ENCODE measurements at places on chromosomes 12 and 14.

DNA sequence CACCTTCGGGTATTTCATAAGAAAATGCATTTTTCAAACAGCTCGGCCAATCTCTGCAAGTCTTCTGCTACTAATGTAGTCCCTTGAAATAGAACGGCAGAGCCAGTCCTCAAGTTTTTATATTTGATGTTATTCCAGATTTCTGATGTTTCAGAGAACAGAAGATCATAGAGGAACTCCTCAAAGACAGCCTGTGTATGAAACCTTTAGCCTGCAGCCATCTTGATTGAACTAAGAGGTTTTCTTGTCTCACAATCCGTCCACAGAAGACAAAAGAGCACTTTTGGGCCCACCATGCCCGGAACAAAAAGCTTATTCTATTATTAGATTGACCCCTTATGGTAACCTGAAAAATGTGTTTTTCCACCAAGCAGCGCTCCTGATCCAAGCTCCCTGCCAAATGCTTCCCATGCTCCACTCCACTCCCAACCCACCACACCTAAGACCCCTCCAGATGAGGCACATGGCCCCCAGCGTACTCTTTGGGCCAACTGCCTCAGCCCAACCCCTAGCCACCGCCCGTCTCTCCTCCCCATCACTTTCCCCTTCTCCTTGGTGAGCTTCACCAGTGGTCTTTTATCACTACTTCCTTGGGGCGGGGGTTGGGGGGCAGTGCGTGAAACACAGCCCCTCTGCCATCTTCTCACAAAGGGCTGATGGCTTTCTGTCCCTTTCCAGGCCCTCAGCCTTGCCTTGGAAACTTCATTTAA is 175.8 kb downstream of the CALM1 start:
- H3K27me3 ChIP-seq = no peaks in the 10 kb centered on the region
- H3K4me3 ChIP-seq = no peak overlapping the region
- no peaks in the 10 kb centered on the region for H3K36me3 ChIP-seq
- H3K4me1 ChIP-seq = peaks cover 7% of the 10 kb centered on the region

GRCh38 chr14:93379831-93380230 is 32.8 kb downstream of the COX8C start:
- DNase-seq = no peak
- no peak overlapping the region for H3K27ac ChIP-seq
- H3K36me3 ChIP-seq = no peaks in the 10 kb centered on the region
- no peak overlapping the region for H3K4me3 ChIP-seq
- H3K27me3 ChIP-seq = peaks cover 32% of the 10 kb centered on the region

DNA sequence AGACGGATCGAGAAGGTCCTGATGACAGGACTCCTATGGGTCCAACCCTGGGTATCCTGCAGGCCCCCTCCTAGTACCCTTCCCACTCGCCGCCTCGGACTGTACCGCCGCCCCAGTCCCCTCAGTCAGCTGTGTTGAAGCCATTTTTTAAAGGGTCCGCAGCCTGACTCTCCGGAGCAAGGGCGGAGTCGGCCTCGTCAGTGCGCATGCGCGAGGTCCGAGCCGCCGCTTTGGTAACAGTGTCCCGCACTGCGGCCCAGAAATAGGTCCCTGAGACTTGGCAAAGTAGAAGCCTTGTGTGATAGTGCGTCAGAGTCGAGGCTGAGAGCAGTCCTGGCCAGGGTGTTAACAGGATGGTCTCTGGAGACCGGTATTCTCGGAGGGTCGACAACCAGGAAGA is 769.0 kb upstream of the ALG10B start:
- DNase-seq = no peak
- peaks cover 6% of the 10 kb centered on the region for H3K36me3 ChIP-seq
- no peak overlapping the region for H3K4me3 ChIP-seq
- no peaks in the 10 kb centered on the region for H3K27me3 ChIP-seq

- H3K4me1 ChIP-seq = peaks cover 16% of the 10 kb centered on the region
- no peak overlapping the region for H3K4me3 ChIP-seq
- H3K27ac ChIP-seq = no peak overlapping the region
- no peaks in the 10 kb centered on the region for H3K36me3 ChIP-seq
- DNase-seq = no peak
- H3K27me3 ChIP-seq = peaks cover 21% of the 10 kb centered on the region
Observed at GRCh38 chr12:111204788-111205241, 164.1 kb downstream of the PHETA1 start.

DNA sequence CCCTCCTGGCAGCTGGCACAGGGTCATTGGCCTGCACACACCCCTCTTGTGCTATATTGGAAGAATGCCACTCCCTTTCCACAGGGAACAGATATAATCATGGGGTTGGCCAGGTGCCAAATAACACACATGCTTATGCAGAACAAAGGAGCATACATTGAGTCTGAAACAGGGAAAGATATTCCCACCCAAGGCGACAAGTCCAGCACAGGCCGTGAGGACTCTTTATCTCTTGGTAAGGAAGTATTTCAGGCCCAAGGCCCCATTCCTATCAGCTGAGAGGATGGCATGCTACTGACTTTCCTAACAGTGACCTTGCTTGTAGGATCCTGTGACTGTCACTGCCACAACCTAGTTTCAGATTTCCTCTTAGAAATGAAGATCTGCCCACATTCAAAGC is 59.0 kb upstream of the STXBP6 start:
- DNase-seq = no peak
- no peaks in the 10 kb centered on the region for H3K36me3 ChIP-seq
- no peaks in the 10 kb centered on the region for H3K27me3 ChIP-seq
- no peak overlapping the region for H3K4me3 ChIP-seq
- no peak overlapping the region for H3K27ac ChIP-seq

GRCh38 chr12:131793243-131794022 is 34.8 kb upstream of the MMP17 start:
- DNase-seq = no peak
- H3K4me3 ChIP-seq = no peak overlapping the region
- H3K36me3 ChIP-seq = peaks cover 47% of the 10 kb centered on the region

- H3K36me3 ChIP-seq = no peaks in the 10 kb centered on the region
- H3K27ac ChIP-seq = no peak overlapping the region
- no peaks in the 10 kb centered on the region for H3K4me1 ChIP-seq
- no peaks in the 10 kb centered on the region for H3K27me3 ChIP-seq
- no peak overlapping the region for H3K4me3 ChIP-seq
Observed at GRCh38 chr12:126811391-126811790, 1455.6 kb upstream of the TMEM132C start.

- no peaks in the 10 kb centered on the region for H3K36me3 ChIP-seq
- DNase-seq = no peak
- H3K4me3 ChIP-seq = no peak overlapping the region
Observed at GRCh38 chr14:59529189-59529588, 44.9 kb downstream of the JKAMP start.

GRCh38 chr12:59030415-59030814 is 110.1 kb upstream of the LRIG3 start:
- H3K4me1 ChIP-seq = no peaks in the 10 kb centered on the region
- H3K36me3 ChIP-seq = no peaks in the 10 kb centered on the region
- H3K27ac ChIP-seq = no peak overlapping the region
- no peak overlapping the region for H3K4me3 ChIP-seq
- no peaks in the 10 kb centered on the region for H3K27me3 ChIP-seq

GRCh38 chr14:23877538-23878180 is 75.9 kb upstream of the DHRS4 start:
- H3K27ac ChIP-seq = peak overlapping the region; percentile 34
- H3K4me1 ChIP-seq = peaks cover 9% of the 10 kb centered on the region
- H3K4me3 ChIP-seq = no peak overlapping the region
- no peaks in the 10 kb centered on the region for H3K27me3 ChIP-seq
- no peak for DNase-seq
- H3K36me3 ChIP-seq = no peaks in the 10 kb centered on the region

DNA sequence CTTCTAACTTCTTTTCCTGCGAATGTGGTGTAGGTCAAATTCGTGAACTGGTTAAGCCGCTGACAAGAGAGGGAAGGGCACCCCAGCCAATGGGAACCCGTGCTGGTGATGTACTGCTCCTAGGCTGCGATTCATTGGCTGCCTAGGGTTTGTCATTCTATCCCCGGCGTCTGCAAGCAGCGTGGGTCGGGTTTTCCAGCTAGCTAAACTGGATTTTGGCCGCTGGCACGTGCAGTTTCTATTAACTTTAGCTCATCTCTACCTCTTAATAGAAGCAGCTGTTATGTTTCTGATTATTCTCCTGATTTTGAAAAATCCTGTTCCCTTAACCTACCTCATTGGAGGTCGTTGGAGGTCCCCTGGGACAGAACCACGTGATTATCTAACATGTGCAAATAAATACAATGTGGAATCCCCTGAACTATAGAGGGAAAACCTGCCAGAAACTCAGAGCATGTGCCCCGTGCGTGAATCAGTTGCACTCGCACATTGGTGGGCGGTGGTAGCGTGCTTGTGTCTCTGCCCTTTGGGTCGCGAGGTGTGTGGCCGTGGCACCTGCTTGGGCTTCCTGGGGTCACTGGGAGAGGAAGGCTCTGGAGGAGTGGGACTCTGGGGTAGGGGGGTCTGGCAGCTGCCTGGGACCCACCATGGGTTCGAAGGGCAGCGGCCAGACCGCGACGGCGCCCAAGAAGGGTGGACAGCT is 876 bp upstream of the PPM1A start:
- H3K4me3 ChIP-seq = peak overlapping the region; percentile 87
- H3K27ac ChIP-seq = peak overlapping the region; percentile 99
- peak; percentile 86 for DNase-seq
- peaks cover 14% of the 10 kb centered on the region for H3K36me3 ChIP-seq
- H3K4me1 ChIP-seq = peaks cover 45% of the 10 kb centered on the region

- no peaks in the 10 kb centered on the region for H3K27me3 ChIP-seq
- no peaks in the 10 kb centered on the region for H3K4me1 ChIP-seq
- H3K36me3 ChIP-seq = no peaks in the 10 kb centered on the region
Observed at GRCh38 chr14:29757711-29758233, 169.9 kb downstream of the PRKD1 start.

DNA sequence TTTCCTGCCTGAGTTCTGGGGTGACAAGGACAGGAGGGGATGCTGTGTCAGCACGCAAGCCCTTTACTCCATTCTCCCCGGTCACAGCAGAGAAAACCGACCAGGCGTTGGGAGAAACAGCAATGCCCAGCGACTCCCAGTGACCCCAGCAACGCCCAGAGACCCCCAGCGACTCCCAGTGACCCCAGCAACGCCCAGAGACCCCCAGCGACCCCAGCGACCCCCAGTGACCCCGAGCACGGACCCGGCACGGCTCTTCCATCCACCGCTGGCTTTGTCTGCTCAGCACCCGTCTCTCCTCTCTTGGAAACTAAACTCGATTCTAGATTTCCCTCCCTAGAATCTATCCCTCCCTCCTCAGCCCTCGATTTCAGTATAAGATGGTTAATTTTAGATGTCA is 38.5 kb upstream of the GALNT9 start:
- H3K36me3 ChIP-seq = no peaks in the 10 kb centered on the region
- H3K4me3 ChIP-seq = no peak overlapping the region
- H3K27me3 ChIP-seq = peaks cover 14% of the 10 kb centered on the region
- H3K27ac ChIP-seq = no peak overlapping the region
- DNase-seq = no peak

GRCh38 chr12:88918161-88918560 is 337.9 kb upstream of the KITLG start:
- no peaks in the 10 kb centered on the region for H3K4me1 ChIP-seq
- no peak overlapping the region for H3K4me3 ChIP-seq
- no peaks in the 10 kb centered on the region for H3K27me3 ChIP-seq
- DNase-seq = no peak
- H3K36me3 ChIP-seq = no peaks in the 10 kb centered on the region

GRCh38 chr12:129489100-129489676 is 414.6 kb downstream of the TMEM132D start:
- no peak for DNase-seq
- H3K27me3 ChIP-seq = no peaks in the 10 kb centered on the region
- H3K4me3 ChIP-seq = no peak overlapping the region
- no peaks in the 10 kb centered on the region for H3K36me3 ChIP-seq
- no peaks in the 10 kb centered on the region for H3K4me1 ChIP-seq

DNA sequence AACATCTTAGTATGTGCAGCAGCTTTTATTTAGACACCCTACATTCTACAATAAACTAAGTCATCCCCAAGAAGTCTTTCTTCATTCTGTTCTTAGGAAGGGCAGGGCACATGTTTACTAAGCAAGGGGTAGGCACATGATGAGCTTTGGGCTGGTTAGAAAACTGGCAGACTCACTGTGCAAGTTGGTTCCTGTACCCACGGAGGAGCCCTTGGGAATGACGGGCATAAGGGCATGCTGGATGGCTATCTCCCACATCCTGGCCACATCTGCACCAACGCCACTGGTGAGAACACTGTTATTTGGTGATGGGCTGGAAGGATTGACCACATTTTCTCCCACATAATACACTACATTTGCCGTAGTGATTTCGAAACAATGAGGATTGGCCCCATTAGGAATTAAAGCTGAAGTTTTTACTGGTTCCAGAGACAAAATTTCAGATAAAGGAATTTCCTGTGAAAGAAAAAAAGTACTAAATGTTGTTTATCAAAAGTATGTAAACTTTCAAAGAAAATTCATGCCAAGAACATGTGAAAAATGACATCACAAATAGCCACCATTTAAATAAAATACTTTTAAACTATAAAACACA is 297.0 kb downstream of the PRKD1 start:
- no peak overlapping the region for H3K27ac ChIP-seq
- H3K4me1 ChIP-seq = no peaks in the 10 kb centered on the region
- H3K27me3 ChIP-seq = no peaks in the 10 kb centered on the region
- H3K36me3 ChIP-seq = no peaks in the 10 kb centered on the region

GRCh38 chr14:68628605-68629310 is 164.1 kb downstream of the ZFP36L1 start:
- H3K4me1 ChIP-seq = peaks cover 12% of the 10 kb centered on the region
- no peaks in the 10 kb centered on the region for H3K36me3 ChIP-seq
- peaks cover 14% of the 10 kb centered on the region for H3K27me3 ChIP-seq
- peak overlapping the region; percentile 52 for H3K4me3 ChIP-seq
- peak; percentile 28 for DNase-seq
- no peak overlapping the region for H3K27ac ChIP-seq

GRCh38 chr12:50050410-50051098 is 6.8 kb upstream of the ASIC1 start:
- H3K4me3 ChIP-seq = no peak overlapping the region
- peaks cover under 1% of the 10 kb centered on the region for H3K4me1 ChIP-seq
- peaks cover 49% of the 10 kb centered on the region for H3K27me3 ChIP-seq
- no peaks in the 10 kb centered on the region for H3K36me3 ChIP-seq
- no peak overlapping the region for H3K27ac ChIP-seq
- DNase-seq = no peak

GRCh38 chr12:46224386-46224785 is 44.5 kb downstream of the SLC38A1 start:
- H3K4me1 ChIP-seq = peaks cover 73% of the 10 kb centered on the region
- H3K4me3 ChIP-seq = no peak overlapping the region
- no peaks in the 10 kb centered on the region for H3K27me3 ChIP-seq
- peak overlapping the region; percentile 52 for H3K27ac ChIP-seq
- no peak for DNase-seq

DNA sequence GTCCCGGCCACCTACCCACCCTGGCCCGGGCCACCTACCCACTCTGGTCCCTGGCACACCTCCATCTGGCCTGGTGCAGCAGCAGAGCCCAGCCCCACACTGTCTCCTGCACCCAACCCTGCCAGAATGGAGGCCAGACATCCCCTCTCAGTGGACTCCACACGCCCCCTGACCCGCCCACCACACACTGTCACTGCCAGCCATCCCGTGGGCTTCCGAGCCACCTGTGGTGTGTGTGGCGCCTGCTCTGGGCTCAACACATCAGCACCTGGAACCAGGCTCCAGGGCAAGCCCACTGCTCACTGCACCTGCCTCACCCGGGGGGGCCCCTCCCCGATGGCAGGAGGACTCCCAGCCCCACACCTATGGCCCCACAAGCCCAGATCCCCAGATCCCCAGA is 50.5 kb downstream of the FBRSL1 start:
- H3K27me3 ChIP-seq = no peaks in the 10 kb centered on the region
- H3K36me3 ChIP-seq = peaks cover 7% of the 10 kb centered on the region
- no peak for DNase-seq
- peaks cover 4% of the 10 kb centered on the region for H3K4me1 ChIP-seq
